ENCODE measurements at places on chromosomes 12 and 14. TPM values are rescaled to one million over a fixed set of nuclear protein-coding genes. Genes with fewer than 3 reads are reported as not detected.

Gene IFNG-AS1
- total RNA-seq = 3.3 TPM

Gene ARMH4
- 18.2 TPM for total RNA-seq

Gene SLC5A8
- total RNA-seq = 0.41 TPM

Gene IFT43
- total RNA-seq = 22.0 TPM

Gene PLEKHG7
- total RNA-seq = not detected
